ENCODE measurements at places on chromosomes 2 and 18. TPM values are rescaled to one million over a fixed set of nuclear protein-coding genes. Genes with fewer than 3 reads are reported as not detected.
A peak's percentile ranks its signal among the peaks of the same experiment; 100 is the strongest.

The ARHGEF4 gene
- 30.5 TPM for total RNA-seq

The MOCOS gene
- total RNA-seq = 5.1 TPM

The AP1S3 gene
- 34.3 TPM for total RNA-seq

The EDAR gene
- 0.04 TPM for total RNA-seq

The AUP1 gene
- 218 TPM for total RNA-seq

The M1AP gene
- not detected for total RNA-seq

The SKOR2 gene
- total RNA-seq = not detected

The FSHR gene
- not detected for total RNA-seq

DNA sequence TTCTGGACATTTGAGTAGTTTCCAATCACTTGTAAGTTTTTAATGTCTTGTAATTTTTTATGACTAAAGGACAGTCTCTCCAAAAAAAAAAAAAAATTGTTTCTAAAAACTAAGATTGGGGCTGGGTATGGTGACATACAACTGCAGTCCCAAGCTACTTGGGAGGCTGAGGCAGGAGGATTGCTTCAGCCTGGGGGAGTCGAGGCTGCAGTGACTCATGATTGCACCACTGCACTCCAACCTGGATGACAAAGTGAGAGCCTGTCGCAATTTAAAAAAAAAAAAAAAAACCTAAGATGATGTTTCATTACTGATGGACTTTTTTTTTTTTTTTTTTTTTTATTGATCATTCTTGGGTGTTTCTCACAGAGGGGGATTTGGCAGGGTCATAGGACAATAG, 34.4 kb upstream of the PKDCC start:
- no peak for DNase-seq

GRCh38 chr18:61475931-61476330, 142.7 kb downstream of the CDH20 start:
- DNase-seq = no peak

DNA sequence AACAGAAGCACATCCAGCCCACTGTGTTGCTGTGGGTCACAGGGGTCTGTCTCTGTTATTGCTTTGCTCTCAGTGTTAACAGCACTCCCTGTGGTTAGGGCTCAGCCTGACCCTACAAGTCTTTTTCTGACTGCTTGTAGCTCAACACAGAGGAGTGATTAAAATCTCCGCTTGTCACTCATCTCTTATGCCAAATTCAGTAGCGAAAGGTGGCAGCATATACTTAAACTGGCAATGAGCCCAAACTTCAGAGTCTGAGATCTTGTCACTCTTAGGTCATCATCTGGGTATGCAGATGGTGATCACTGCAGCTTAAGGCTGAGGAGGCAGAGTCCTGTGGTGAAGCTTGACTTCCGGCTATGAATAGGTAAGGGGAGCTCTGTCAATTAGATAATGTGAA, 63.3 kb upstream of the CSRNP3 start:
- peak; percentile 97 for DNase-seq

DNA sequence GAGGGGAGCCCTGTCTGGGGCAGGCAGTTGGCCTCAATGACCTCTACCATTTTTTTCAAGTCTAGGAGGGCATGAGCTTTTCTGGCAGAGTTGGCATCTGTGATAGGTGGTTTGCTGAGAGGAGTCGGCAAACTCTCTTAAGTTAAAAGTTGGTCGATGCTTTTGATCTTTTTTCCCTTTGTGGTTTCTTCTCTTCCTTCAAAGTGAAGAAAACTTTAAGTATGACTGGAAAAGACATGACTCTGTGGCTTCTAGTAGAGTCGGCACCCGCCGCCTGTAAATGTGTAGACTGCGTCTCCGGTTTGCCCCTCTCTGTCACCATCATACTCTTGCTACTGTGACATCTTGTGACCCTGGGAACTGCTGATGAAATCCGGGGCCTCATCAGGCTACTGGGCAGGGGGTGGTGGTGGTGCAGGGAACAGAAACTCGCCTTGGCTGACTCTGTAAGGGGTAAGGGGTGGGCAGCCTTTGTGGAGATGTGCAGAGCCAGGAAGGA, 21.1 kb downstream of the INPP5D start:
- no peak for DNase-seq

- DNase-seq = peak; percentile 85
These were observed 26.4 kb upstream of the MSTN start for GRCh38 chr2:190088917-190089316.

GRCh38 chr2:26646986-26647672, 6.0 kb upstream of the CIB4 start:
- DNase-seq = no peak

- no peak for DNase-seq
These were observed 105.0 kb downstream of the AP1S3 start for GRCh38 chr2:223732346-223732745.
